ENCODE measurements at places on chromosomes 11 and 22.

GRCh38 chr11:20031155-20032001 is 128.9 kb downstream of the DBX1 start:
- DNase-seq, result peak; percentile 87

DNA sequence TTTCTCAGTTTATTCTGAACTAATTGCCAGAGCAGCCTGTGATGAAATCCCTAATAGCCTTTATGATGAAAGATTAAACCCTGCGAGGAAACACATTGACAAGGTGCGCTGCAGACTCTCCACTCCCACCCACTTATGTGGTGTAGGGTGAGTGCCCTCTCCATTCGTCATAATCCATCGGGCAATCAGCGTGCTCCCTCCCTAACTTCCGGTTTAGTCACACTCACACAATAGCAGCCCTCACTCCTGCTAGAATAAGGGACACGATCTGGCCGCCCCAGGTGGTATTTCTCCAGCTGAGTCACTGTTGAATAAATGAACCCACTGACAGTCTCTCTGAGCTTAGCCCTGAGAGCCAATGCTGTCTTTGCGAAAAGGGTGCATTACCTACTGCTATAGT is 188.3 kb downstream of the OPCML start:
- no peak for DNase-seq

GRCh38 chr22:38925571-38926041 is 31.8 kb upstream of the APOBEC3A start:
- DNase-seq, result peak; percentile 19

DNA sequence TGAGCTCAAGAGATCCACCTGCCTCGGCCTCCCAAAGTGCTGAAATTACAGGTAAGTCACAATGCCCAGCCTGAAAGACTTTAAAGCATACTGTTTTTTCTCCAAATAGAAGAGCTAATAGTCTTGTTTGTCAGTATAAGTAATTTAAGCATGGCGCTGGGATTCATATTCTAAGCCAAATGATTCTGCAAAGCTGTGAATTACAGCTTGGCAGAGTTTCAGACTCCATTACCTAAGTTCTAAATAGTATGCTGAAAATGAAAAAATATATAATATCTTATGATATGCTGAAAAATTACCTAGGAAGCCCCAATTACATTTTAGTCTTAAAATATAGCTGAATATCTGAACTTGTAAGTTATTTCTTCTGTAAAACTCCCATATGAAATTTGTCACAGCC is 39.3 kb downstream of the MRE11 start:
- no peak for DNase-seq

- no peak for DNase-seq
Observed at GRCh38 chr11:47440054-47440476, 8.9 kb downstream of the RAPSN start.

DNA sequence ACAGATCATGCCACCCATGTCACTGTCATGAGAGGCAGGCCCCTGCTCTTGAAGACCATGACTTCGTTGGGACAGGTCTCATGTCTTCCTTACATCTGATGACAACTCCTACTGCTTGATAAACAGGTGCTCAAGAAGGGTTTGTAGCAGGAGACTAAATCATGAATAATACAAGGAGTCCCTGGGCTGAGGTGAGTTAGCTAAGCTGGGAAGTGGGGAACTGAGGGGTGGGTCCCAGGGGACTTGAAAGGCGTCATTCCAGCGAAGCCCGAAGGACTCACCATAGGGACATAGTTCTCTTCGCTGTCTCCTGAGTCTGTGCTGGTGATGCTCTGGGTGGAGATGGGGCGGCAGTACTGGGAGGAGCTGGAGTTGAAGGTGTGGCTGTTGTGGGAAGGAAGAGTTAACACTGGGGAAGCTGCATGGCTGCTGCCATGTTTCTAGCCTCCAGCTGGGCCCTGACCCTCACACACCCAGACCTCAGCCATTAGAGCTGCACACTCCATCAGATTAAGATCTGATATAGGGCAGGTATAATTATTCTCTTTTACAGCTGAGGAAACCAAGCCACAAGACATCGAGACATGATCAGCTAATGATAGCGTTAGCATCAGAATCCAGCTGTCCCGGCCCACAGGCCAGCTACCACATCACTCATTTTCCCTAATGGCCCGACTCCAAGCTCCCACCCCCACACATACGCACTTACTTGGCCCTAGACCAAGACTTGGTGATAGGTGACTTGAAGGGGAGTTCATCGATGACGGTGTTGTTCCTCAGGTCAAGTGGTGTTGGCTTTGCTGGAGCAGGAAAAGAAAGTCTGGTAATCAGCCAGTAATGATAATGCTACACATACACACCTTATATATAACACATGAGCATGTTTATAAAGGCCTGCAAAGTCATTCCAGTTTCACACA is 32.9 kb downstream of the USP35 start:
- DNase-seq, result no peak

DNA sequence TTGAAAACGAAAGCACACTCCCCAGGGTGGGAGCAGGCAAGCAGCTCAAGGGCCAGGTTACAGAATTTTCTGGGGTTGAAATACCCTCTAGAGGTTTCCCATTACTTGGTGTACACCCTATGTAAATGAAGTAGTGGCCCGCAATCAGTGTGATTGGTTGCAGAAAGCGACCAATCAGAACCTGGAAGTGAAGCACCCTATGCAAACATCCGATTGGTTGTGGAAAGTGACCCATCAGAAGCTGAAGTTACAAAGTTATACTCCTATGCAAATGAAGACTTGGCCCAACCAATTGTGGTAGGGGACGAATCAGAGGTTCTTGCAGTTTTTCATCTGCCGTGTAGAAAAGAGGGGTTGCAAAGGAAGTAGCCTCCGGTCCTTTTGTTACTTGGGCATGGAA is 19.2 kb downstream of the PRR5 start:
- no peak for DNase-seq

DNA sequence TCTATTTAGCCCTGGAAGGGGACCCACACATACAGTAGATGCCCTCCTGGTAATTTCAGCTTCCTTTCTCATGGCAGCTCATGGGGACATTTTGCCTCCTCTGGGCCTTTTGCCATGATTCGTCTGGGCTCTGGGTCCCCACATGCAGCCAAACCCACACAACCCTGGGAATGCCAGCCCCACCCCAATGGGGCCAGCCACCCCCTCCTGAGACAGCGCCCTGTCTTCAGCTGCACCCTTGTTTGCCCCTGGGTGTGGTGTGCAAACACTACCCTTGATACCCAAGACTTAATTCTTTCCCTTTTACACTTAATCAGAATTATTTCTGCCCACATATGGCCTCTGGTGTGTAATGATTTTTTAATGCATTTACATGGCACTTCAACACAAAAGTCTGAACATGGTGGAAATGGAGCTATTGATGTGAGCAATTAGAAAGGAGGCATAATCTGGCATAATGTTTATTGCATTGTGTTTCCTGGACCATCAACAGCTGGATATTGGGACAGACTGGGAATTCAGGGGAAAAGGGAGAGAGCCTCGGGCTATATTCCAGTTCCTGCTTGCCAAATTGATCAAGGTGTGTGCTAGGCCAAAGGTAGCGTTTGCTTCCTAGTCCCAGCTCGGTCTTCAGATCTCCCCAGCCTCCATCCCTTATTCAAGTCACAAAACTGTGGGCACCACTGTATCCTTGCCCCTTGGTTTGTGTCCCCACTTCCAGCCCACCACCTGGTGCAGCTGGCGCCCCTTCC is 85.0 kb upstream of the ANO1 start:
- no peak for DNase-seq

DNA sequence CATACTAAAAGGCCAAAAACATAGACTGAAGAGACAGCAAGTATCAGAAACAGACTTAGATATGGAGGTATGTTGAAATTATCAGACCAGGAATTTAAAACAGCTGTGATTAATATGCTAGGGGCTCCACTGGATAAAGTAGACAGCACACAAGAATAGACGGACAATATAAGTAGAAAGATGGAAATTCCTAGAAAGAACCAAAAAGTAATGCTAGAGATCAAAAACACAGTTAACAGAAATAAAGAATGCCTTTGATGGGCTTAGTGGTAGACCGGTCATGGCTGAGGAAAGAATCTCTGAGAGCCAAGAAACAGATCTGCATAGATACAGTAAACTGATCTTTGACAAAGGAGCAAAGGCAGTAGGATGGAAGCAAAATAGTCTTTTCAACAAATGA is 250.2 kb downstream of the SWAP70 start:
- DNase-seq, result no peak

DNA sequence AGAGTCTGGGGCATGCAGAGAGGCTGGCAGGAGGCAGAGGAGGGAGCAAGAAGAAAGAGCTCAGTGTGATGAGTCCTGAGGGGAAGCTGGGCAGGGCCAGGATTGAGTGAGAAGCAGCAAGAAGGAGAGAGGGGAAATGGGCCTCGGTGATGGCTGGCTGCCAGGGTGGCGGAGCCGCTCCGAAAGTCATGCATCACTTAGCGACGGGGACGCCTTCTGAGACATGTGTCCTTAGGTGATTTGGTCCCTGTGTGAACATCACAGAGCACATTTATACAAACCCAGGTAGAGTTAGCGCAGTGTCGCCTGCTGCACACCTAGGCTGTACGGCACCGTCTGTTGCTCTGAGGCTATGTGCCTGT is 15.1 kb downstream of the TBC1D22A start:
- DNase-seq, result no peak

DNA sequence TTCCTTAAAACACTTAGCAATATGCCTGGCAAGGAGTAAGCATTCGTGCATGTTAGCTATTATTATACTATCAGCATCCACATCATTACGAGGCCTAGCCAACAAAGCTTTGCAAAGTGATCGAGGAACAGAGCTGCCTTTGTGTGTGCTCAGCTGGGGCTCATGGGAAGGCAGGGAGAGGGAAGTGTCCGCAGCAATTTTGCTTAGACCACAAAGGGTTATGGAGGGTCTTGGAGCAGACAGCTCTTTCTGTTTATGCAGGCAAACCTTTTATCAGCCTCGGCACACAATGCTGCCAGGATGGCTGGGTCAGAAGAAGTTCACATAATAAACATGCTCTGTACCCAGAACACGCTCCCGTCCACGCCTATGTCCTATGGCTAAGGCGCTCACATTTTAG is 10.9 kb upstream of the DKK3 start:
- no peak for DNase-seq

- peak; percentile 90 for DNase-seq
Observed at GRCh38 chr11:122724520-122724919, 69.0 kb downstream of the UBASH3B start.
